Amygdala (tissue), 56 donors: ENCODE measurements at places on chromosomes 1 and 21.

- DNase-seq: no peak
Observed at GRCh38 chr1:224802617-224803016, 126.9 kb upstream of the DNAH14 start.

DNA sequence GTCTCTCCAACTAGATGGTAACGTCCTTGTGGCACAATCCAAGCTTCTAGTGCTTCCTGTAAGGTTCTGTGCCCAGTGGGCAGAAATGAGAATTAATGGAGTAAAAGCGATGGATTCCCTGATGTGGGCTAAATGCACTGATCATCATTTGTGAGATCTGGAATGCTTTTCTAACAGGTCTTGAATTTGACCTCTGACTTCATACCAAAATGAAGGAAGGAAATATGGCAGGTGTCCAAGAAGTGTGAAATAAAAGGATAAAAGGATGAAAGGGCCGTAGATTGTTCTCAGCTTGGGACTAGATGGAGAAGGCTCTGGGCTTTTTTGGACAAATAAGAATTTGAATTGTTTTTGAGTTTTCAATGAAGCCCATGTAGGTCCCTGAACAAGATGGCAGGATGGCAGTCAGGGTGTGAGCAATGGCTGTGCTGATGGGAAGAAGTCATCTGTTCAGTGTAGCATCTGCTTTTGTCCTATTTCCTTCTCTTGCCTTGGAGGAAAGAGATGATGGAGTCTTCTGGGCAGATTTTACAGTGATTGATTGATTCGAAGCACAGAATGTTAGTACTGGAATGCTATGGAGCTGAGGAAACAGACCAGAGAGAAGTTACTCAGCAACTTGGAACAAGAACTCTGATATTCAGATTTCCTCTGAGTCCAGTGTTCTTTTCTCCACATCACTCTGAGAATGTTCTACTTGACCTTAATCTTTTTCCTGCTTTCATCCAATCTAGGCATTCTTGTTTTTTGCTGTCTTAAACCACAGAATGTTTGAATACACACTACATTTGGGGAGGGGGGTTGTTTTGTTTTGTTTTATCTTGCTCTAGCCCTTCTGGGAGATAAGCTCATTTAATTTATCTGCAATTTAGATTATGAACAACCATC is 286.0 kb downstream of the HLX start:
- no peak for DNase-seq

GRCh38 chr21:28427394-28428022 is 565.2 kb downstream of the LTN1 start:
- DNase-seq: no peak

DNA sequence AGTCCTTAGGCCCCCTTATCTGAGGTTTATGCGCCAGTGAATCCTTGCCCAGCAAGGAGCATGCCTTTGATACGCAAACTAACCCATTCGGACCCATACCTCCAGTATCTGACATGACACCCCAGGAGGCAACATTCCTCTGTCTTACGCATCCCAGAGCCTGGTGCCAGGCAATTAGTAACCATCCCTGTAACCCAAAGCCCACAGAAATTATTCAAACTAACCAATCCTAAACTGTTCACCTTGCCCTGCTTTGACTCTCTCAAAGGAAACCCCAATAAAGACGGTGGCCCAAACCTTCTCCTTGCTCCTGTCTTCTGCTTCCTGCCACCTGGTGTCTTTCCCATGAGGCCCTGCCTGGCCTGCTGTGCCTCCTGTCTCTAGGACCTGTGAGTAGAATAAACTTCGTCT is 36.4 kb downstream of the ZNF496 start:
- DNase-seq: no peak

DNA sequence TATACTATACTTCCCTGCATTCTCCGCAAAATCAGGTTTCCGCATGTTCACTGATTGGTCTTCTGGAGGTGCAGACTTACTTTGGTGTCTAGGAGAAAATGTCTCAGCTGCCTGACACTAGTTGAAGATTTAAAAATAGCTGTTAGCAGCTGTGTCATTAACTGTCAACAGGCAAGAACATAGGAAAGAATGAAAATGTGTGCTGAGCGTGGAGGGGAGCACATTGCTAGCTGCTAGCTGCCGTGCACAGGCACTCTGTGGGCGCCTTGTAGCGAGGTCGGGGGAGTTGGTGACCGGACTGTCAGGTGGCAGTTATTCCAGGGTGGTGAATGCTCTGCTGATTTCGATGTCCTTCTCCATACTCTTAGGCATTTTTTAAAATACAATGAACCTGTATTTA is 5.2 kb downstream of the FAAH start:
- no peak for DNase-seq

DNA sequence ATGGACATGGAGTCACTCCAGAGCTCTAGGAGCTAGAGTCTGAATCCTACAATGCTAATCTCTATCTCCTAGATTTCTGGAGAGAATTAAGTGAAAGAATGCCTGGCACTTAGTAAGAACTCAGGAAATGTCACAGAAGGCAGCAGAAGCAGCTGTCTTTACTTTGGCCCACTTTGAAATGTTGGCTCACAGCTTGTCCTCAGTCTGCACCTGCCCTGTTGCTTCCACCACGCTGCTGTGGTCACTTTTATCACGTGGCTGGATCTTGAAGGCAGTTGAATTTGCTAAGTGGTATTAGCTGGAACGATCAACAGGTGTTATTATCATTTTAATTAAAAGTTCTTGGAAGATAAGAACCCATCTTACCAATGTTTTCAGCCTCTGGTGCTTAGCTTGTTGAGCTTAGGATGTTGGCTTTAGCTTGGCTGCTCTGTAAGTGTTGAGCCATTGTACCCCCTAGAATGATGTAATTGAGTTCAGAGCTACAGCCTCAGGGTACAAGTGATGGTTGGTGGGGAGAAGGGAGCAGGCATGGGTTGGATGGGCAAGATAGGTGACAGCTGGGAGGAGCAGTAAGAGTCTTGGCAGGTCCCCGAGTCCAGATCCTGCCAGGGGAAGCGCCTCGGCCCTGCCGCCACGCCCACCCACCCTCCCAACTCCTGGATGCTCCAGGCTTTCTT is 41.9 kb upstream of the EPS8L3 start:
- no peak for DNase-seq

DNA sequence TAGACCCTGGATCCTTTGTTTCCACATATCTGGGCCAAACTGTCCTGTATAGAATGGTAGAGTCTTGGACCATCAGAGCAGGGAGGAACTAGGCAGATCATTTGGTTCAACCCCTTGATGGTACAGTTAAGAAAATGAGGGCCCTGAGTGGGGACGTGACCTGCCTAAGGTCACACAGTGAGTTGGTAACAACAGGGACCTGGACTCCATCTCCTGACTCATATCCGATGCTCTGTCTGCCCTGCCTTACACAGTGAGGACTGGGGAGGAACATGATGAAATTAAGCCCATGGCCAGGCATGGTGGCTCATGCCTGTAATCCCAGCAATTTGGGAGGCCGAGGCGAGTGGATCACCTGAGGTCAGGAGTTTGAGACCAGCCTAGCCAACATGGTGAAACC is 440.2 kb downstream of the PTPRU start:
- DNase-seq: no peak

- no peak for DNase-seq
Observed at GRCh38 chr1:235511470-235512240, 7.4 kb upstream of the B3GALNT2 start.

GRCh38 chr1:73778471-73778870 is 419.5 kb downstream of the LRRIQ3 start:
- DNase-seq: no peak

DNA sequence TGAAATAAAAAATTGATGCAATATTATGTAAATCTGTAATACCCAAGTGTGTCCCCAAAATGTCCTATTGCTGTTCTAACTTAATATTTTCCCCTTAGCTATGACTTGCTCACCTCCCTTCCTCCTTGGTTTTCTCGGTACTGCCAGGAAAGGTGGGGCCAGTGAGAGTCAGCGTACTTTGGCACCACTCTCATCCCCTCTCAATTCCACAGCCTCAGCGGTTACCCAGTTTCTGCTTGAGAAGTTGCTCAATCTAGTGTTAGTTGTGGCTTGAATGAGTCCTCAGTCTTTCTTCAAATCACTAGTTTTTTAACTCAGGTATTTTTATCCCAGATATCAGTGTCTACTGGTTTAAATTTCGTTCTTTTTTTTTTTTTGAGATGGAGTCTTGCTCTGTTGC is 32.3 kb downstream of the BCAS2 start:
- no peak for DNase-seq

DNA sequence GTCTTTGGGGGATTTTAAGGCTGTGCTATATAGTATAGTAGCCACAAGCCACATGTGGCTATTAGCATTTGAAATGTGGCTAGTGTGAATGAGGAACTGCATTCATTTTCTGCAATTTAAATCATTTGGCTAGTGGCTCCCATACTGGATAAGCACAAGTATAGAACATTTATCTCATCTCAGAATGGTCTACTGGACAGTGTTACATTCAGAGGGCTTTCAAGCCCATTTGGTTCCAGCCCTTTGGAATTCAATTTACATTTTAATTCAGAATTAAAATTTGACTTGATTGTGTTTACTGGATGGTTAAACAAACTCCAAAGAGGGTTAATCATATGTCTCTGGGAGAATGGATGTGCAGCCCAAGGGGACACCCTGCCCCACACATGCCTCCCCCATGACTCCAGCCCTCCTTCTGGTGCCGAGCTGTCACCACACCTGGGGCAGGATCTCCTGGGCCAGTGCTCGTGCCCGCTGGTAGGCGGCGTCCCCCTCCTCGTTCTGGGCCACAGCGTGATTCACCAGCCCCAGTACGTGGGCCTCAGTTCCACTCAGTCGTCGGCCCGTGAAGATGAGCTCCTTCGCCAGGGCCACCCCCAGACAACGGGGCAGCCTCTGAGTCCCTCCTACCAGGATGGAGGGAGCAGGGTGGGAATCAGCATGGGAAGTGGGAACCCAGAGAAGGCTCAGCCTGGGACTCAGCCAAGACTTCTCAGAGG is 17.2 kb downstream of the ECHDC2 start:
- no peak for DNase-seq

- DNase-seq: no peak
Observed at GRCh38 chr1:39268112-39268581, 63.7 kb downstream of the MACF1 start.

DNA sequence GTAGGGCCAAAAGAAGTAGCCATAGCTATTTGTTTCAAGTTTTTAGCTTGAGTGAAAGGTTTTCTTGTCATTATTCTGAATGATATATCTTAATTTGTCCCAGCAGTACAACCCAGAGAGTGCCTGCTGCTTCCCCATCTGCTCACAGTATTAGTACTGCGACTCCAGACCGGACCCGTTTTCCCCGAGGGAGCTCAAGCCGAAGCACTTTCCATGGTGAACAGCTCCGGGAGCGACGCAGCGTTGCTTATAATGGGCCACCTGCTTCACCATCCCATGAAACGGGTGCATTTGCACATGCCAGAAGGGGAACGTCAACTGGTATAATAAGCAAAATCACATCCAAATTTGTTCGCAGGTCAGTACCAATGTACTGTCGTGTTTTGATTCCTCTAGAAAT is 37.2 kb upstream of the C1orf115 start:
- DNase-seq: no peak

GRCh38 chr1:96096613-96097321 is 624.8 kb upstream of the PTBP2 start:
- no peak for DNase-seq

DNA sequence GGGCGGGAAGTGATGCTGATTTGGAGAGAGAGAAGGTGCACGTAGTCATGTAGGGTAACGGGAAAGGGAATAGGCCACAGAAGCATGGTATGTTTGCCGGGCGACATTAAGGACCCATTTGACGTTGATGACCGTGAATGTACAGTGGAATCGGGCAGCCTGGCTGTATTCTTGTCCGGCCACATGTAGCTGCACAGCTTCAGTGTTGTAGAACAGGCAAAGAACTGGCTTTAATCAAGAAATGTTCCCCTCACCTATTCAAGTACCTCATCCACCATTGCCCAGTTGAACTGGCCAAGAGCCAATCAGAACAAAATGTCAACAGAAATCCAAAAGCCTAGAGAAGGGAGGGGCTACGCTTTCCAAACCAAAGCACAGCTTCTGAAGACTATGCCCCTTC is 104.8 kb downstream of the DHRS3 start:
- no peak for DNase-seq

GRCh38 chr21:34911360-34911759 is 137.7 kb downstream of the RUNX1 start:
- DNase-seq: no peak

DNA sequence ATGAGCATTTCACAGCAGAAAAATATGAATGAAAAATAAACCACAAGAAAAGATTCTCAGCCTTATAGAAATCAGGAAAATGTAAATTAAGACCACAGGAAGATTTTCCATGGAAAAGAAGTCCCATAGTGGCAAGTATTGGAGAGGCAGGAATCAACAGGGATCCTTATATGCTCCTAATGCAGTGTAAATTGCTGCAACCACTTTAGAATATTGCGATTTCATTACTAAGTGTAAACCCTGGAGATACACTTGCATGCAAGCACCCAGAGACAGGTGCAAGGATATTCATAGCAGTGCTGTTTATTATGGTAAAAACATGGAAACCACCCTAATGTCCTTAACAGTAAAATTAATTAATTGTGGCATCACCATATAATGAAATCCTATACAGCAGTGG is 10.6 kb upstream of the LRP8 start:
- DNase-seq: no peak

- no peak for DNase-seq
Observed at GRCh38 chr1:119275145-119276134, 93.1 kb upstream of the HAO2 start.

GRCh38 chr1:110272045-110272444 is 61.9 kb downstream of the KCNC4 start:
- DNase-seq: no peak

DNA sequence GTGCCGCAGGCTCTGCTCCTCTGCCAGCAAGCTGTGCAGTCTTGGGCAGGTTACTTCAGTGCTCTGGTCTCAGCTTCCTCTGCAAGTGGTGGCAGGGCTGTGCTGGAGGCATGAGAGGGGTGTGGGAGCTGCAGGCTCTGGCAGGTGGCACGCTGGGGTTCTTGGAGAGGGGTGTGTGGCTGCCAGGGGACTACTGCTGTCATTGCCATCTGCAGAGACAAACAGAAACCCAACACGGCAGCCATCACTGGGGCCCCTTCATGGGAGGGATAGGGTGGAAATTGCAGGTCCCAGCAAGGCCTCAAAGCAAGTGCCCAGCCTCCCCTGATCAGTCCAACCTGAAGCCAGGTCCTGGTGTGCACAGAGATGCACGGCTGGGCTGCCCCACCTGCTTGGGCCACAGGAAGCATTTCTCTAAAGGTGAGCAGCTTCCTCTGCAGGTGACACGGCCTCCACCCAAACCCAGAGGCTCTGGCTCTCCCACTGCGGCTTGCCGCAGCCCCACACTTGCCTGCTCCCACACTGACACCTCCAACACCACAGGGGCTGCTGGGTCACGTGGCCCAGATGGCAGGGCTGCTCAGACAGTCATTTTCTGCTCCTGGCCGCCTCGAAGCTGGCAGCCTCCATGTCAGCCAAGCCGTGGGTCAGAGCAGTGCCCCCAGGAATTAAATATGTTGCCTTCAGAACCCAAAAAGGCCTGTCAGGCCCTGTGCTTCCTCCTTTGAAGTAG is 4.1 kb upstream of the COL6A2 start:
- no peak for DNase-seq

- no peak for DNase-seq
Observed at GRCh38 chr1:223364685-223365382, 858 bp upstream of the SUSD4 start.
